HFFc6 (cell line): ENCODE measurements at places on chromosomes 4 and X. TPM values are rescaled to one million over a fixed set of nuclear protein-coding genes. Genes with fewer than 3 reads are reported as not detected.

Gene LUZP4
- not detected in 3 replicates for total RNA-seq

Gene C4orf51
- total RNA-seq = not detected in 3 replicates

Gene AFM
- total RNA-seq = not detected in 3 replicates

Gene HAND2
- total RNA-seq = 0.46 to 3.8 TPM (median 2.5 TPM) in 3 replicates

Gene PPP4R3C
- total RNA-seq = not detected in 3 replicates

Gene GAGE2A
- total RNA-seq = not detected in 3 replicates

Gene TMSB15A
- total RNA-seq = 1.8 to 2.7 TPM (median 2.2 TPM) in 3 replicates

Gene CLDN34
- total RNA-seq = not detected in 3 replicates

Gene TLR6
- 0.85 to 1.8 TPM (median 1.5 TPM) in 3 replicates for total RNA-seq

Gene UGT2B17
- total RNA-seq = not detected in 3 replicates

Gene STATH
- not detected in 3 replicates for total RNA-seq

Gene BBS12
- total RNA-seq = 2.1 to 2.6 TPM (median 2.4 TPM) in 3 replicates

Gene C4orf50
- not detected in 3 replicates for total RNA-seq

Gene PABPC4L
- total RNA-seq = 0.71 to 3.8 TPM (median 2.9 TPM) in 3 replicates

Gene PPP2R2C
- 0.05 to 0.24 TPM in 2 of 3 replicates, not detected in the other for total RNA-seq

Gene SCD5
- 27.9 and 30.7 TPM in 2 replicates for total RNA-seq

DNA sequence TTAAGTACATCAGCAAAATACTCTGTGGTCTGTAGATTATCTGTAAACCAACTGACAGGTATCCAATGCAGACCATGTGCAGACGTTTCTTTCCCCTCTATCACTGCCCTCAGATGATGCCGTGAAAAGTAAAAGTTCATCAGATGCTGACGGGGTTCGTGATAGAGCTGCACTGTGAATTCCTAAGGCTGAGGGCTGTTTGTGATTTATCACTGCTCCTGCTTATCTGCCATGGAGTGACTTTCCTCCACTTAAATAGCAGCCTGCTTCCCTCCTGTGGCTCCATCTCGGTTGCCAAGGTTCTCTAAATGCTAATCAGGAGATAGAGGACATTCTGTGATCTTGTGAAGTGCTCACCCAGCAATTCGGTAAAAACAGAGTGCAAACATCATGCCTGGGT, 89.3 kb upstream of the SRD5A3 start:
- H3K36me3 ChIP-seq = no peaks in the 10 kb centered on the region
- H3K27me3 ChIP-seq = no peaks in the 10 kb centered on the region
- DNase-seq = no peak
- H3K27ac ChIP-seq = no peak overlapping the region

- H3K4me3 ChIP-seq = no peak overlapping the region
- H3K27ac ChIP-seq = no peak overlapping the region
- H3K27me3 ChIP-seq = no peaks in the 10 kb centered on the region; the same call in 1 of the 2 replicates
- H3K4me1 ChIP-seq = no peaks in the 10 kb centered on the region; the same call in 1 of the 2 replicates
- DNase-seq = no peak
- H3K36me3 ChIP-seq = no peaks in the 10 kb centered on the region
Observed at GRCh38 chr4:65924843-65925242, 254.6 kb upstream of the EPHA5 start.

GRCh38 chr4:57182132-57182874, 72.1 kb upstream of the IGFBP7 start:
- H3K27ac ChIP-seq = no peak overlapping the region
- no peaks in the 10 kb centered on the region for H3K36me3 ChIP-seq
- H3K4me3 ChIP-seq = no peak overlapping the region
- no peak for DNase-seq
- H3K4me1 ChIP-seq = no peaks in the 10 kb centered on the region
- H3K27me3 ChIP-seq = peaks cover 12% of the 10 kb centered on the region; the same call in 1 of the 2 replicates

DNA sequence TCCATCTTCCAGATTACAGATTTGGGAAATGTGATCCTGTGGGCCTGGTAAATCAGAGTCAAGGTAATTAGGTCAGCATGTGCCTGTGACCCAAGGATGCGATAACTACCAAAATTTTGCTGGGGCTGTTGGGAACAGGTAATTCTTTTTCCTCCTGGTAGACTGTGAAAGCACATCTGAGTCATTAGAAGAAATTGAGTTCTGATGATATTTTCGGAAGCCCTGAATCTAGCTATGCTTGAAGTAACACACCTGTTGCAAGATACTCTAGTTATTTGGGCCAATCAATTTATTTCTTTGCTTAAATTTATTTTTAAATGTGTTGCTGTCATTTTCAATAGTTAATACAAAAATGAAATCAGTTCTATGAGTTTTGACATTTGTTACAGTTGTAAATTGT, 903.6 kb downstream of the RPA4 start:
- DNase-seq = no peak
- peaks cover 11% of the 10 kb centered on the region for H3K4me1 ChIP-seq
- H3K27me3 ChIP-seq = no peaks in the 10 kb centered on the region
- H3K36me3 ChIP-seq = no peaks in the 10 kb centered on the region

DNA sequence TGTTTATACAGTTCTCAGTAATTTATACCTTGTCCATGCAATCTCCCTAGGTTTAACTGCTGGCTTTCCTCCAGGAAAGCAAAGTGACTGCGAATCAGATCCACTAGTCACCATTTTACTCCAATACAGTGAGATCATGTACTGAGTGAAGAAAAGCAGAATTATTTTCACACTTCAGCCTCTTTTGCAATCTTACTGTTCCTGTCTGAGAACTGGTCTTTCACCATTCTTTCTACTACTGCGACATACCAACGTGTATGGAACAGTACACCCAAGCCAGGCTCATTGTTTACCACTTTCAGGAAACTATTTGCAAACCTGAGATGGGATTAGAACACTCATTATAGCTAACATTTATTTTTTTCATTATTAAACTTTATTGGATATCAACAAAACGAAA, 8.0 kb upstream of the MSL3 start:
- H3K4me3 ChIP-seq = no peak overlapping the region
- no peaks in the 10 kb centered on the region for H3K36me3 ChIP-seq
- no peak for DNase-seq
- H3K27me3 ChIP-seq = peaks cover 3% of the 10 kb centered on the region; the same call in 1 of the 2 replicates
- H3K4me1 ChIP-seq = no peaks in the 10 kb centered on the region
- H3K27ac ChIP-seq = no peak overlapping the region

- no peak overlapping the region for H3K4me3 ChIP-seq
- peak overlapping the region; percentile 58; the same call in 1 of the 2 replicates for H3K27ac ChIP-seq
- peaks cover 19% of the 10 kb centered on the region for H3K36me3 ChIP-seq
- H3K27me3 ChIP-seq = 0 out of 2 replicates have a peak, but pooled peaks cover 6% of the 10 kb centered on the region
Observed at GRCh38 chr4:38677441-38677840, 13.4 kb downstream of the KLF3 start.

- H3K4me3 ChIP-seq = no peak overlapping the region
- peaks cover 31% of the 10 kb centered on the region for H3K4me1 ChIP-seq
Observed at GRCh38 chr4:113844369-113844768, 82.8 kb upstream of the CAMK2D start.

- peaks cover 14% of the 10 kb centered on the region for H3K4me1 ChIP-seq
- H3K36me3 ChIP-seq = no peaks in the 10 kb centered on the region
- no peak for DNase-seq
Observed at GRCh38 chrX:11080741-11081305, 30.3 kb upstream of the HCCS start.

DNA sequence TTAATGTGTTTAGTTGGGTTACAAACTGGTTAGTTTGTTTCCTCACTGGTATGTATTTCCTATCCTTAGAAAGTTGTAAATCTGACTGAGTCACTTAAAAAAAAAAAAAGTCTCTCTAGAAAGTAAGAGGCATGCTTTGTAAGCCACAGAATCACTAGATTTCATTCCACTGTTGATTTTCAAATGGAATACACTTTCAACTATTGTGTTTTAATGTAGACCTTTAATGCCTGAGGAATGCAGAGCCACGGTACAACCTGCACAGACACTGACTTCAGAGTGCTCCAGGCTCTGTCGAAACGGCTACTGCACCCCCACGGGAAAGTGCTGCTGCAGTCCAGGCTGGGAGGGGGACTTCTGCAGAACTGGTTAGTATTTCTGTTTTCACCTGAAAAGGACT, 88.6 kb downstream of the HHIP start:
- no peak overlapping the region for H3K27ac ChIP-seq
- peaks cover 20% of the 10 kb centered on the region for H3K4me1 ChIP-seq

GRCh38 chrX:115324194-115324593, 34.7 kb downstream of the LUZP4 start:
- peaks cover 8% of the 10 kb centered on the region for H3K4me1 ChIP-seq
- no peak overlapping the region for H3K27ac ChIP-seq
- H3K27me3 ChIP-seq = no peaks in the 10 kb centered on the region; the same call in 1 of the 2 replicates
- DNase-seq = no peak
- no peak overlapping the region for H3K4me3 ChIP-seq

DNA sequence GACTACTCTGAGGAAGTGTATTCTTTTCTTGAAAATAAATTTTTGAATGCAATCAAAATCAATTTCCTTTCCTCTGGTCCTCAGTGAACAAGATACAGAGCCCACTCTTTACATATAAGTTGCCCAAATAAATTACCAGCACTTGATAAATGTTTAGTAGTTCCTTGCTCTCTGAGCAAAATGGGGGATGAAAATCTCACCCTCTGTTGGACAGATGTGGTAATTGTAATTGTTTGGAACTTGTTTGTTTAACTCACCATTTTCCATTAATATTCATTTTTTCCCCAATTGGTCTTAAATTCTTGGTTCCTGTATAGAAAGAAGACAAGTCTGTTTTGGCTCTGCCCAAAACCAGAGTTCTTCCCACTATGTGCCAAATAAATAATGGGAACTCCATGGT, 146.3 kb downstream of the LDB2 start:
- no peaks in the 10 kb centered on the region; the same call in 1 of the 2 replicates for H3K27me3 ChIP-seq
- H3K36me3 ChIP-seq = 0 out of 2 replicates have a peak, but pooled peaks cover 10% of the 10 kb centered on the region
- DNase-seq = peak; percentile 24
- H3K4me3 ChIP-seq = no peak overlapping the region
- H3K4me1 ChIP-seq = peaks cover 31% of the 10 kb centered on the region

DNA sequence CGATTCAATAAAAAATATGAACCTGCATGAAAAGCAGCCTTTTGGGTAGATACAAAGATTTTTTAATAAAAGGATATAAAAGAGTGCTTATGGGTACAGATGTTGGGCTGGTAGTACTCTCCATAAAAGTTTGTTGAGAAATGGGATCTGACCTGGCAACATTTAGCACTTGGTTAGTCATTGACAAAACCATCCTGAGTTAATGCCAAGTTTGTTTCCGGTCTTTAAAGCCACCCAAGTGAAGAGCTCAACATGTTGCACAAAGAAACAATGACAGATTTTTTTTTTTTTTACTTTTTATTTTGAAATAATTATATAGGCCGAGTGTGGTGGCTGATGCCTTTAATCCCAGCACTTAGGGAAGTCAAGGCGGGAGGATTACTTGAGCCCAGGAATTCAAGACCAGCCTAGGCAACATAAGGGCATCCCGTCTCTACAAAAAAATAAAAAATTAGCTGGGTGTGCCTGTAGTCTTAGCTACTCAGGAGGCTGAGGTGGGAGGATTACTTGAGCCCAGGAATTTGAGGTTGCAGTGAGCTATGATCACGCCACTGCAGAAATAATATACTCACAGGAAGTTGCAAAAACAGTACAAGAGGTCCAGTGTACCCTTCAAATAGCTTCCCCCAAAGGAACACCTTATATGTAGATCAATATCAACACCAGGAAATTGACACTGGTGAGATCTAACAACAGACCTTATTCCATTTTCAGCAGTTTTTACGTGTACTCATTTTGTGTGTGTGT, 16.6 kb downstream of the CHST7 start:
- no peaks in the 10 kb centered on the region for H3K27me3 ChIP-seq
- no peak overlapping the region for H3K4me3 ChIP-seq
- H3K4me1 ChIP-seq = peaks cover 54% of the 10 kb centered on the region

GRCh38 chrX:32896088-32896487, 315.3 kb downstream of the DMD start:
- no peaks in the 10 kb centered on the region for H3K36me3 ChIP-seq
- H3K27ac ChIP-seq = no peak overlapping the region

DNA sequence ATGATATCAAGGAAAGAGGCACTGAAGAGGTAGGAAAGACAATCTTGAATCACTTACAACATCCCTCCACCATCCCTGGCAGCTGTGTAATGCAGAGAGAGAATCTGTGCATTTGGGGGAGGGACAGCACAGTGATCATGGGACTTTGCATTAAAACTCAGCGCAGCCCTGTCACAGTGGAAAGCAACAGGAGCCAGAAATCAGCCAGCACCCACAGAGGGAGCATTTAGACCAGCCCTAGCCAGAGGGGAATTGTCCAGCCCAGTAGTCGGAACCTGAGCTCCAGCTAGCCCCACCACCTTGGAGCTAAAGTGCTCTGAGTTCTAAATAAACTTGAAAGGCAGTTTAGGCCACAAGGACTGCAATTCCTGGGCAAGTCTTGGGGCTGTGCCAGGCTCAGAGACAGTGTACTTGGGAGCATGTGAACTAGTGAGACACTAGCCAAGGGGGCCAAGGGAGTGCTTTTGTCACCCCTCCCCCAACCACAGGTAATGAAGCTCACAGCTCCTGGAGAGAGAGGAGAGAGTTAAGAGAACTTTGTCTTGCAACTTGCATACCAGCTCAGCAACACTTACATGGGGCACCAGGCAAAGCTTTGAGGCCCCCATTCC, 83.9 kb upstream of the FAM241A start:
- H3K36me3 ChIP-seq = no peaks in the 10 kb centered on the region
- H3K27me3 ChIP-seq = no peaks in the 10 kb centered on the region; the same call in 1 of the 2 replicates
- peaks cover 18% of the 10 kb centered on the region for H3K4me1 ChIP-seq

- H3K27ac ChIP-seq = no peak overlapping the region
- H3K36me3 ChIP-seq = no peaks in the 10 kb centered on the region
- peaks cover 28% of the 10 kb centered on the region for H3K4me1 ChIP-seq
- H3K4me3 ChIP-seq = no peak overlapping the region
Observed at GRCh38 chr4:112110059-112110425, 35.2 kb upstream of the FAM241A start.

DNA sequence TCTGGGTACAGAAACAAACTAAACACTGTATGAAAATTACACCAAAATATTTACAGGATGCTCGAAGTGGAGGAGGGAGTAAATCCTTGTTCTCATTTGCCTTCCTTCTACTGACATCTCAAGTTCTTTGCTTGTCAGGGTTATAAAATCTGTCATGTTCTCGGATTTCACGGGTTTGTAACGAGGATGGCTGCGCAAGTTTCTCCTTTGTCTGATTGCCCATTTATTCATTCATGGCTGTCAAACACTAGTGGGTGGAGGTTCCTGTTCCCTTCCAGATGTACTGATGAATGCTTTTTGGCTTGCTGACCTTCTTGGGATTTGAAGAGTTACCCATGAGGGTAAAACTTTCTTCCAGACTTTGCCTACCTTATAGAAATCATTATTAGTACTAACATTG, 206.9 kb downstream of the SPCS3 start:
- H3K27me3 ChIP-seq = peaks cover 2% of the 10 kb centered on the region; the same call in 1 of the 2 replicates
- no peak overlapping the region for H3K4me3 ChIP-seq
- peaks cover 8% of the 10 kb centered on the region for H3K4me1 ChIP-seq
- H3K36me3 ChIP-seq = no peaks in the 10 kb centered on the region
- no peak for DNase-seq
- no peak overlapping the region for H3K27ac ChIP-seq

GRCh38 chr4:42865572-42866189, 26.8 kb upstream of the GRXCR1 start:
- H3K27ac ChIP-seq = no peak overlapping the region
- no peak overlapping the region for H3K4me3 ChIP-seq
- H3K27me3 ChIP-seq = peaks cover 2% of the 10 kb centered on the region
- DNase-seq = peak; percentile 39
- no peaks in the 10 kb centered on the region for H3K36me3 ChIP-seq

GRCh38 chr4:53040851-53041250, 178.7 kb downstream of the RASL11B start:
- DNase-seq = no peak
- H3K27ac ChIP-seq = no peak overlapping the region
- no peak overlapping the region for H3K4me3 ChIP-seq
- no peaks in the 10 kb centered on the region for H3K27me3 ChIP-seq
- H3K36me3 ChIP-seq = 0 out of 2 replicates have a peak, but pooled peaks cover 6% of the 10 kb centered on the region
